ENCODE measurements at places on chromosomes 6 and 20.

- peak; percentile 50 for DNase-seq
These were observed 37.8 kb upstream of the THEMIS start for GRCh38 chr6:127938701-127939100.

- peak; percentile 27 for DNase-seq
These were observed 48.4 kb upstream of the SLC35D3 start for GRCh38 chr6:136873748-136874147.

DNA sequence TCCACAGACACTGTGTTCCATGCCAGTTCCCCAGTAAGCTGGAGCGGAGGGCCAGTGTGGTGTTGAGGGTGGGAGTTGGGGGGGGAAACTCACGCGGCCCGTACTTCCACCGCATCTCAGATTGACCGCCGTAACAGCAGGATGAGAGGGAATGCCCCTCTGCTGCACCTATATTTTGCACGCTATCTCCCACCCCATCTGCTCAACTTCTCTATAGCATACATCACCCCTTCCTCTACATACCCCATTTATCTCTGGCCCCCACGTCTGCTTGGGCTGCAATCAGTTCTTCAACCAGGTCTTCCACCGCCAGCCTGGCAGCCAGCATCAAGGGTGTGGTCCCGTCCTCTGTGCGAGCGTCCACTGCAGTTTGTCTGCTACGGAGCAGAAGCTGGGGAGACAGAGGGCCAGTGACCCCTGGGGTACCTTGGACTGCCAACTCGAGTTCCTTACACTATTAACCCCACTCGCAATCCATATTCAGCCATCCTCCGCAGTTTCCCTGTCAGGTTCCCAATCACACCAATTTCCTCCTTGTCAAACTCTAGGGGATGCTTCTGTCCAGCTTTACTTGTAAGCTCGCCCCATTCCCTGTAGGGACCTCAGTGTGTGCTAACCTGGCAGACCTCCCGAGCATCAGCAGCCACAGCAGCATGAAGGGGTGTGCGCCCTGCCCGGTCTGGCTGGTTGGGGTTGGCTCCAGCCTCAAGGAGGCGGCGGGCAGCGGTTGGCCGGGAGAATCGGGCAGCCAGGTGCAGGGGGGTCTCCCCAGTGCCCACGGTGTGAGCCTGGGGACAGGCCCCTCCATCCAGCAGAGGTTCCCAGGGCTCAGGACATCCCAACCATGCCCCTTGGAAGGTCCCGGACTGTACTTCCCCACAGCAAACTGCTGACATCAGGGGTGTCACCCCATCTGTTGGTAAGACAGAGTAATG, 4.5 kb upstream of the GPSM3 start:
- peak; percentile 70 for DNase-seq

DNA sequence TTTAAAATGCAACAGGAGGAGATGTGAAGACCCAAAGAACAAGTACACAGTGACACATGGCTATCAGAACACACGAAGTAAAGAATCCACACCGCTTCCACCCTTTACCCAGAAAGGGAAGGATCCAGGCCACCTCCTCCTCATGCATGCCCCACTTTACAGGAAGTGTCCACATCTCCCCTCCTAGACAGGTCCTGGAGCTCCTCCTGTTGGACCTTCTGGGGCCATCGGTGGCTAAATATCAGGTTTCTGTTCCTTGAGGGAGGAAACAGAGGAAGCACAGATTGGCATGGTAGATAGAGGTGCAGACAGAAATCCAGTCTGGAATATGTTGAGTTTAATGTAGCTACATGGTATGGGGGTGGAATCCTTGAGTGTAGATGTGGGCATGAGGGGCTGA, 10.9 kb downstream of the NINL start:
- peak; percentile 16 for DNase-seq

DNA sequence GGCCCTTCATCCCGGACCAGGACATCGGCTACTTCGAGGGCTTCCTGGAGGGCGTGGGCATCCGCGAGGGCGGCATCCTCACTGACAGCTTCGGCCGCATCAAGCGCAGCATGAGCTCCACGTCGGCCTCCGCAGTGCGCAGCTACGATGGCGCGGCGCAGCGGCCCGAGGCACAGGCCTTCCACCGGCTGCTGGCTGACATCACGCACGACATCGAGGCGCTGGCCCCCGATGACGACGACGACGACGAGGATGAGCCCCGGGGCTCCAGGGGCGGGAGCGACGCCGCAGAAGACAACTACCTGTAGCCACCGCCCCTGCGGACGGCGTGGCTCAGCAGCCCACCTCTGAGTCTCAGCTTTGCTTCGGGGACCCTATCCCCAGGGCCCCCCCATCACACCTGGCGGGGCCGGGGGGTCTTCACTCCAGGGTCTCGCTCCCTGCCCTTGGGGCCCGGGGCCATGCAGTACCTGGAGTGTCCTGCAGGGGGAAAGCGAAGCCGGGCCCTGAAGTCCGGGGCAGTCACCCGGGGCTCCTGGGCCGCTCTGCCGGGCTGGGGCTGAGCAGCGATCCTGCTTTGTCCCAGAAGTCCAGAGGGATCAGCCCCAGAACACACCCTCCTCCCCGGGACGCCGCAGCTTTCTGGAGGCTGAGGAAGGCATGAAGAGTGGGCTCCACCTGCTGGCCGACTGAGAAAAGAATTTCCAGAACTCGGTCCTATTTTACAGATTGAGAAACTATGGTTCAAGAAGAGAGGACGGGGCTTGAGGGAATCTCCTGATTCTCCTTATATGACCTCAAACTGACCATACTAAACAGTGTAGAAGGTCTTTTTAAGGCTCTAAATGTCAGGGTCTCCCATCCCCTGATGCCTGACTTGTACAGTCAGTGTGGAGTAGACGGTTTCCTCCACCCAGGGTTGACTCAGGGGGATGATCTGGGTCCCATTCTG, 20.8 kb upstream of the HCK start:
- peak; percentile 49 for DNase-seq

GRCh38 chr6:126444659-126445273, 104.9 kb downstream of the CENPW start:
- DNase-seq, result no peak

GRCh38 chr6:38404900-38405556, 234.7 kb downstream of the BTBD9 start:
- DNase-seq, result no peak

GRCh38 chr20:64116541-64117431, 9.4 kb upstream of the NPBWR2 start:
- no peak for DNase-seq

- DNase-seq, result no peak
These were observed 105.3 kb upstream of the KHDRBS2 start for GRCh38 chr6:62391358-62391757.

GRCh38 chr6:135115834-135116233, 61.2 kb upstream of the HBS1L start:
- peak; percentile 41 for DNase-seq

DNA sequence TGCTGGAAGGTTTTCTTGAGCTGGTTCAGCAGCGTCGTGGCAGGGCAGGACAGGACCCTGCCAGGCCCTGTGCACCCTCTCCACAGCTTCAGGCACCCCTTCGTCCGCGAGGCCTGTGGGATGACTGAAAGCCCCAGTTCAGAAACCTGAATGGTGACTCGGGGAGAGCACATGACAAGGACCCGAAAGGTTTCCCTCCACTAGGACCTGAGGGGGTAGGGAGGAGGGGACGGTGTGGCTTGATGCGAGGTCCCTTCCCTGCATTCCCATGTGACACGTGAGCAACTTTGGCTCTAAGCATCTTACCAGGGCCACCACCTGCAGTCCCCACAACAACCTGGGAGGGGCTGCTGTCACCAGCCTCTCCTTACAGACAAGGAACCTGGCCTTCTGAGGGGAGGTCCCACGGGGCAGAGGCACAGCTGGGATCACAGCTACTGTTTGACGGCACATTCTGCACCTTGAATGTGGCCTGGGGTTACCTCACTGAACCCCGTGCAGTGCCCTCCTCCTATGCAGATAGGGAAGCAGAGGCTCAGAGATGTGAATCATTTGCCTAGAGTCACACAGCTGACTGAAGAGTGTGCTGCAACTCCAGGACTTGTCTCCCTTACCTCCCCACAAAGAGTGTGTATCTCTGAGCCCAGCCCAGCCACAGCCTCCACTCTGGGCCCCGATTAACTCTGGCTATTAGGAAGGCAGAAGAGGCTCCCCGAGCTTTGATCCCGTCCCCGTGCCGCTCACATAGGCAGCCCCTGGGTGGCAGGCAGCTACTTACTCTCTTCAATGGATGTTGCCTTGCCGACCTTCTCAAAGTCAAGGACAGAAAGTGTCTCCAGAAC, 84.6 kb downstream of the PTPN1 start:
- no peak for DNase-seq

GRCh38 chr6:13512900-13513299, 25.5 kb upstream of the GFOD1 start:
- no peak for DNase-seq

GRCh38 chr6:70676821-70677220, 9.1 kb downstream of the SMAP1 start:
- DNase-seq, result no peak

DNA sequence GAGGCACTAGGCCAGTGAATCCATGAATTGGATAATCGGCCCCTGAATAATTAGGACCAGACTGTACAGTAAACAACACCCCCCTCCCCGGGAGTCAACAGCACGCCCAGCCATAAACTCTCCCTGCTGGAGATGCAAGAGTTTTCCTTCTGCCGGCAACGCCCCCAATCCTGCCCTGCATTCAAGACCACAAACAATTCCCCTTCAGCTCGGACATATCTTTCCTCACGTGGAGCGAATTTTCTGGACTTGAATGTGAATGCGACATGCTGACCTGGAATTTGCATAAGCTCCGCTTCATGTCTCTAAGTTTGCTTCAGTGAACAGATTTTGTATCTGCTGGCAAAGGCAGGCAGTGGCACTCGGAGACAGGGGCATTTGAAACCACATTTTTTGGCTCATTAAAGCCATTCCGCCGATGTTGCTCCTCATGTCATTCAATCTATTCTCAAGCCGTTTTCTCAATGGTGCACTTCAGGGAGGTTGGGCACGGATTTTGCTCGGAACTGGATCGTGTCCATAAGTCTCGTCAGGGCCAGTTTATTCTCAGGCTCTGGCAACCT, 38.0 kb upstream of the GMPR start:
- DNase-seq, result no peak

DNA sequence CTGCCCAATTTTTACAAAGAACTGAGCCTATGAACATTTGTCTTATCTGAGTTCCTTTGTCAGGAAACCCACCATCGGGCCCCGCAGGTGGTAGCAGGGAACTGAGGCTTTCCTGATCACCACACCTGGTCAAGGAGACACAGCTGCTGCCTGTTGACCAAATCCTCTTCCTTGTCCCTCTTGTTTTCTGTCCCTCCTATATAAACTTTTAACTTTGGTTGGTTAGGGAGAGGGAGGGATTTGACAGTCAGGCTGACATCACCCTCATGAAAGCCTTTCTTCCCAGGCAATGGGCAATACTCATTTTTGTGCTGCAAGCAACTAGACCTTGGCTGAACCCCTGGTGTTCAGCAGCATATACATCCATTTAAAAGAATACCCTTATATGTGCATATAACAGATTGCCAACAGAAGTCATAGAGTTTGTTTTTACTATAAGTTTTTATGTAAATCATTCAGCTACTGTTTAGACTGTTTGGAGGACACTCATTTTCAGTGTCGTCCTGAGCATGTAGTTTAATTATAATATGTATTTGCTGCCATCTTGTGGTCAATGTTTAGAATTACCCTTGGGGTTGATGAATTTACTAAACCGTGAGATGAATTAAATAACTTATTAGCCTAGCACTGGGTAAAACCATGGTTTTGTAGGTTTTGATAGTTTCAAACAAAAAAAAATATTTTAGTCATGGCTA, 17.0 kb downstream of the CRISP1 start:
- peak; percentile 87 for DNase-seq

GRCh38 chr20:8018958-8019245, 659 bp downstream of the TMX4 start:
- peak; percentile 75 for DNase-seq

DNA sequence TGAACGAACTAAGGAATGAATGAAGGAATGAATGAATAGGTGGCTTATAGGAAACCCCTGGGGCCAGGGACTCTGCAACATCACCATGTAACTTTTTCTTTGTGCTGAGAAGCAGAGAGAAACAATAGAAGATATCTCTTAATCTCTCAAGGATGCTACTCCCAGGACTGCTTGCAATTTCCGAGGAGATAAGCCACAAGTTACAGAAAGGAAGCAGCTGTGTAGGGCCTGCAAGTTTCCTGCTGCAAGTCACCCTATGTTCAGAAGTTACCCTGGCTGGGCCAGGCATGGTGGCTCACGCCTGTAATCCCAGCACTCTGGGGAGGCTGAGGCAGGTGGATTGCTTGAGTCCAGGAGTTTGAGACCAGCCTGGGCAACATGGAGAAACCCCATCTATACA, 7.3 kb upstream of the MAVS start:
- DNase-seq, result peak; percentile 83

DNA sequence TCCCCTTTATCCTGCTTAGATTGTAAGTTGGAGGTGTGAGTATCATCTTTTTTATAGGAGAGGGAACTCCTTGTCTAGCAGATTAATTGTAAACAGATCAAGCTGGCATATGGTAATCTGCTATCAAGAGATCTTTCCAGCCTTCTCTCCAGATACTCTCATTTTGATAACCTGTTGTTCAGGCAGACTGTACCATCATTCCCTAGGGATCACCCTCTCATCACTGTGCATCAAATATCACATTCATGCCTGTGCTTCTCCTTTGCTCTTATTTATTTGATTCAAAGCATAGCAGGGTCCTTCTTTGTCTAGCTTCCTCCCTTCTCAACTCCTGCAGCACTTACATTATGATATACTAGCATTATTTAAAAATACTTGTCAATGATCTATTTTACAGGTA, 73.8 kb downstream of the LRRC1 start:
- DNase-seq, result no peak

Data from hematopoietic multipotent progenitor cell treated with erythropoietin and hydrocortisone succinate and interleukin-3 and kit ligand, for 8 days (in vitro differentiated cells).